ENCODE measurements at places on chromosomes 13 and 19. TPM values are rescaled to one million over a fixed set of nuclear protein-coding genes. Genes with fewer than 3 reads are reported as not detected.

DNA sequence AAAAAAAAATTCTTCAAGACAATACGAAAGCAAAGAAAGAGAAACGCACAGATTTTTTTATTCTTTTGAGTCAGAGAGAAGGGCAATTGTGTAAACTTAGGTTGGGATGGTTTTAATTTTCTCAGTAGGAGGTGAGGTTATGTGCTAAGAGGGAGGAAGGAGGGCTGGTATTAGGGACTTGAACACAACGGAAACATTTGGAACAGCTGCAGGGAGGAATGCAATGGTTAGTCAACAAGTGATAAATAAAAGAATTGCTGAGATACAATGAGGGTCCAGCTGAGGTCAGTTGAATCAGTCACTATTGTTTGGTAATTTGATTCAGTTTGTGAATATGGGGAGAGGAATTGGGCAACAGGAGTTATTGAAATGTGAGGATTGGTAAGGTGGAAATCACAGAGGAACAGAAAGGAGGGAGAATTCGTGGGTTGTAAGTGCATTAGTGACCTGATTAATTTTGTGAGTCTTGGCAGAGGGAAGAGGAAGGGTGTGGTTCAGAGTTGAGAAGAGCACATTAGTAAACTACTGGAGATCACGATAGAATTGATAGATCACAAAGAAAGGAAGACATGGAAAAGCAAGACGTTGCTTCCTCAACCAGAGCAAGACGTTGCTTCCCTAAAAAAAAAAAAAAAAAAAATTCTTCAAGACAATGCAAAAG is 499.5 kb upstream of the SPRY2 start:
- H3K27me3 ChIP-seq, result no peaks in the 10 kb centered on the region
- no peaks in the 10 kb centered on the region for H3K36me3 ChIP-seq
- no peak for DNase-seq
- no peaks in the 10 kb centered on the region for H3K4me1 ChIP-seq
- H3K4me3 ChIP-seq, result no peak overlapping the region
- no peak overlapping the region for H3K27ac ChIP-seq

GRCh38 chr13:93628136-93628797 is 401.7 kb downstream of the GPC6 start:
- no peaks in the 10 kb centered on the region for H3K4me1 ChIP-seq
- H3K27ac ChIP-seq, result no peak overlapping the region
- H3K36me3 ChIP-seq, result no peaks in the 10 kb centered on the region
- H3K4me3 ChIP-seq, result no peak overlapping the region
- no peaks in the 10 kb centered on the region for H3K27me3 ChIP-seq
- no peak for DNase-seq

The RASIP1 gene
- 23.3 TPM for total RNA-seq

The VSTM1 gene
- not detected for total RNA-seq

- DNase-seq, result peak; percentile 51
- H3K4me1 ChIP-seq, result no peaks in the 10 kb centered on the region
- no peaks in the 10 kb centered on the region for H3K36me3 ChIP-seq
- H3K27ac ChIP-seq, result no peak overlapping the region
- no peak overlapping the region for H3K4me3 ChIP-seq
- no peaks in the 10 kb centered on the region for H3K27me3 ChIP-seq
Observed at GRCh38 chr19:34041925-34042521, 130.3 kb upstream of the LSM14A start.

DNA sequence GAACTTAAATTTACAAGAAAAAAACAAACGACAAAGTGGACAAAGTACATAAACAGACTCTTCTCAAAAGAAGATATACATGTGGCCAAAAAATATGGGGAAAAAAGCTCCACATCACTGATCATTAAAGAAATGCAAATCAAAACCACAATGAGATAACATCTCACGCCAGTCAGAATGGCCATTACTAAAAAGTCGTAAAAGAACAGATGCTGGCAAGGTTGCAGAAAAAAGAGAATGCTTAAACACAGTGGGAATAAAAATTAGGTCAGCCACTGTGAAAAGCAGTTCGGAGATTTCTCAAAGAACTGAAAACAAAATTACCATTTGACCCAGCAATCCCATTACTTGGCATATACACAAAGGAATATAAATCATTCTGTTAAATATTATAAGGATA is 132.7 kb downstream of the UGGT2 start:
- no peaks in the 10 kb centered on the region for H3K36me3 ChIP-seq
- no peak for DNase-seq
- no peaks in the 10 kb centered on the region for H3K27me3 ChIP-seq
- H3K4me3 ChIP-seq, result no peak overlapping the region

- no peaks in the 10 kb centered on the region for H3K4me1 ChIP-seq
- no peak overlapping the region for H3K4me3 ChIP-seq
- H3K27ac ChIP-seq, result no peak overlapping the region
- H3K27me3 ChIP-seq, result no peaks in the 10 kb centered on the region
- no peak for DNase-seq
Observed at GRCh38 chr13:107291875-107292274, 723.9 kb upstream of the ARGLU1 start.

Data from tibial nerve (tissue), 4 donors.